Stimulated activated naive CD8-positive, alpha-beta T cell treated with anti-CD3 and anti-CD28 coated beads, Interleukin-15, amount 100 ng/mL, for 72 hours (primary cell): ENCODE measurements at places on chromosomes 12 and 14.

DNA sequence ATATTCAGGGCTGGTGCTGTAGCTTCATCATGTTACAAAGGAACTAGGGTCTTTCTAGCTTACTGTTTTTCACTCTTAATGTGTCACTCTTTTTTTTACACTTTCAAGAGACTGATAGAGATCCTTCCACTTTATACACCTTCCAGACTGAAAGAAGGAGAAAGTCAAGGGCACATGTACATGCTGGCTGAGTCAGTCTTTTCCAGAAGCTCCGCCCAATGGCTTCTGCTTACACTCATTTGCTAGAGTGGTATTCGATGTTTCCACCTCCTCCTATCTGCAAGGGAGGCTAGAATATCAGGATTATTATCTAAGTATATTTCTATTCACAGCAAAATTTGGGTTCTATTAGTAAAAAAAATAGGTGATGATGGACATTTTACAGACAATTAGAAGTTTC lies 325.8 kb upstream of the OR4E1 start:
- DNase-seq = no peak

- DNase-seq = no peak
These were observed 40.1 kb downstream of the STXBP6 start for GRCh38 chr14:25009891-25010290.

DNA sequence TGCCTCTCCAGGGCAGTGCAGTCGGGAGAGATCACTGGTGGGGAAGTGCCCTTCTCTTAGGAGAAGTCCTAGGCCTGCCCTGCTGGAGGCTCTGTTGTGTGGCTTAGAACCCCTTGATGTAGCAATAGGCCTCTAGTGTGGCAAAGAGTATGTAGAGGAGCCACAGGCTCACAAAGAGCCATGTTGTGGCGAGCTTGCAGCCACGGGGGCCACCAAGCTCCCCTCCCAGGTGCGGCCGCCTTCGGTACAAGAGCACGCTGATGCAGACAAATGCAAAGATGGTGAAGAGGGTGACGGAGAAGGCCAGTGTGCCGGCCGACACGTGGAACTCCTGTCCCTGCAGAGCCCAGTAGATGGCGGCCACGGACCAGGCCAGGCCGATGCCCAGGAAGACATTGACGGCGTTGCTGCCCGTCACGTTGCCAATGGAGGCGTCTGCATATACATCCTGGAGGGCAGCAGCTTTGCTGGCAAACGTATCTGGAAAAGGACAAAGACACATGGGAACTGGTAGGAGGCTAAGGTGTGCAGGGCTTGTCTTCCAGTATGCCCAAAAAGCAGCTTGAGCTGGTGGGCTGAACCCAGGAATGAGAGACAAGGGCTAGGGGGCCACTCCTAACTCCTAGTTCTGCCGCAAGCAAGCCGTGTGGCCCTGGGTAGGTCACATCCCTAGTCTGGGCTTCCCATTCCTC lies 142.8 kb downstream of the SLC8A3 start:
- no peak for DNase-seq

- DNase-seq = no peak
These were observed 2.7 kb downstream of the LRRC43 start for GRCh38 chr12:122185494-122186082.

DNA sequence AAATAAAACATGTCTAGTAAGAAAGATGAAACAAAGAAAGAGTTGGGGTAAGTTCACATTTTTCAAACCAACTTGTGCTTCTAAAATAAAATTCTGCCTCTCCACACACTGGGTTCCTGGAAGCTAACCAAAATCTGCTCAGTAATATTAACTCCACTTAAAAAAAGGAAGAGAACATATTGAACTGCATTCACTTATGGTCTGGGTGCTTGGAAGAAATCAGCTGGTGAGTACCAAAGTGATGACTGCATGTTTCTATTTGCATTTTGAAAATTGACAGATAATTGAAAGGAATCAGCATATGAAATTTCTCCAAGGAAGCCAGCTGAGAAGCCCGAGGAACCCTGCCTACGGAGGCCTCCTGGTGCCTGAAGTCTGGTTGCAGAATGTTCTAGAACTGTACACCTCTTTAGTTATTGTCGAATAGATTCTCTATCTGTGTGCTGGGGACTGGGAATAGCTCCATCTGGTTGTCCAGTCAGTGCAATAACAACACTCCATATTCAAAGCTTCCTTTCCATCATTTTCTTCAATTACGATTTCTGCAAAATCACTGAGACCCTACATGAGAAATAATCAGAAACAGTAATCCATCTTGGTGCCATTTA lies 836.1 kb downstream of the VRK1 start:
- DNase-seq = no peak

GRCh38 chr14:100899884-100900771 lies 3.4 kb downstream of the RTL1 start:
- no peak for DNase-seq

- DNase-seq = no peak
These were observed 165.7 kb downstream of the SRGAP1 start for GRCh38 chr12:64010069-64010686.

DNA sequence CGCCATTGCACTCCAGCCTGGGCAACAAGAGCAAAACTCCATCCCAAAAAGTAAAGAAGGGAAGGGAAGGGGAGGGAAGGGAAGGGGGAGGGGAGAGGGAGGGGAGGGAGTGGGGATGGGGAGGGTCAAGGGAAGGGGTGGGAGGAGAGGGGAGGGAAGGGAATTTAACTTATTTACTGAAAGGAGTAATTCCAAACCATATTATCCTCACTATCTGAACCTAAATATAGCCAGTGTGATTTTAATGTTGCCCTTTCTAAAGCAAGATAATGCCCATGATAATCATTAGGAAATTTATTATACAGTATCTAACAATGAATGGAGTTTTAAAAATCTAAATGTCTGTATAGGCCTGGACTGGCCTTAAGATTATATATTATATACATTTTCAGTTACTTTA lies 7.3 kb downstream of the SMIM10L1 start:
- DNase-seq = no peak

DNA sequence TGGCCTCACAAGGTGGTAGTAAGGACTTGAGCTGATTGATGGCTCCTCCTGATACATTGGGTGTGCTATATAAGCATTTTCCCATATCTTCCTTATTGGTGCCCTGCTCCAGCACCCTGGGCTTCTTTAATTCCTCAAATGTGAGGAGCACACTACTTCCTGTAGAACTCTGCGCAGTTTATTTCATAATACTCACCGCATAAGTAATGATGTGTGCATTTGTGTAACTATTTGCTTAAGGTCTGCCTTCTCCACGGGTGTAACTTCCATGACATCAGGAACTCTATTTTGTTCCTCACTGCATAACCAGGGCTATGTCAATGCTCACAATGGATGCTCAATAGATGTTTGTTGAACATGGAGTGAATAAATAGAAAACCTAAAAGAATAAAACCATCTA lies 392.2 kb downstream of the SEC23A start:
- DNase-seq = no peak

GRCh38 chr12:7128681-7129286 lies at the start of gene RBP5:
Gene RBP5, minus strand, starts transcription at chr12:7128889. Its CDS starts 114 bp downstream, at chr12:7128775.
- no peak for DNase-seq

DNA sequence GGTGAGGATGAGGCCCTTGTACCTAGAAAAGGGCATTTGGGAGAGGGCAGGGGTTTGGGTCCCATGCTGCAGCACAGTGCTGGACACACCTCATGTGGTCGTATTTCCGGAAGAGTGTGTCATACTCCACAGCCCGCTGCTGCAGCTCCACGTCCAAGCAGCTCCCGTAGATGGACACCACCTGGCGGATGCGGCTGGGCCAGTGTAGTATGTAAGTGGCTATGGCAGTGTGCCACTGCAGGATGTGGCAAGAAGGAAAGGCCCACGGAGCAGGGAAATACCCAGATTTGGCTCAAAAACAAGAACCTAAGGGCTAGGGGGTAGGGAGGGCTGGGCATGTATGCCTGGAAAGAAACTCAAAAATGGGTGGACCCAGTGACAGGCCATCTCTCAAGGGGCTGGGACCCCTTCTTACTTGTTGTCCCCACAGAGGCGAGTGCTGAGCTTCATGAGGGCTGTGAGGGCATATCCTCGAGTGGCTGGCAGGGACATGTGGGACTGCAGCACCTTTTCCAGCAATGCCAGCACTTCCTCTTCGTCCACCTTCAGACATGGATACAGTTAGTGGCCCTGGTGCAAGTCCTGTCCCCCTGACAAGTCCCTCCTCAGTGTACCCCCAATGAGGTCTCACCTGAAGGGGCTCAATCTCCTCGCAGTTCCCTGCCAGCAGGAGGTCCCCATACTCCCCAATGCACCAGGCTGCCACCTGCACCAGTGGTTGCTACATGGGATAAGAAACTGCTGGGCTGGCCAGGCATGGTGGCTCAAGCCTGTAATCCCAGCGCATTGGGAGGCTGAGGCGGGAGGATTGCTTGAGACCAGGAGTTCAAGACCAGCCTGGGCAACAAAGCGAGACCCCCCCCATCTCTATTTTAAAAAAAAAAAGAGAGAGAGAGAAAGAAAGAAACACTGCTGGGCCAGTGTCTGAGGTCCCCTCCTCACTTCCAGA lies 5.4 kb downstream of the AP1G2 start:
- no peak for DNase-seq
